Neural crest cell (in vitro differentiated cells): ENCODE measurements at places on chromosomes 13 and 19.

- DNase-seq = peak; percentile 33
Measured at GRCh38 chr19:36140304-36141038, 605 bp downstream of the CAPNS1 start.

DNA sequence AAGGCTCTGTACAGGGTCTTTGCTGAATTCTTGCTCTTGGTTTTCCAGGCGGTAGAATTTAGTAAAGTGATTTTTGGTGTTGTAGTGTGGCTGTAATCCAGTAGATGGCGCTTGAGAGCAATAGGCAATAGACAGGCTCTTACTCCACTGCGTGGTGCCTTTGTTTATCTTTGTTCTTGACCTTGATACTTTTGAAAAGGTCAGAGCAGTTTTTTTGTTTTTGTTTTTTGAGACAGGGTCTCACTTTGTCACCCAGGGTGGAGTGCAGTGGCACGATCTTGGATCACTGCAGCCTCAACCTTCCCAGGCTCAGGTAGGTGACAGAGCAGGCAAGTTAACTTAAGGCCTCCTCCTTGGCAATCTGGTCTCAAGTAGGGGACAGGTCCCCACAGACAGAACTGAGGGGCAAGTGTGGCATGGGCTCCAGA, 12.2 kb upstream of the LILRA5 start:
- DNase-seq = peak; percentile 59

DNA sequence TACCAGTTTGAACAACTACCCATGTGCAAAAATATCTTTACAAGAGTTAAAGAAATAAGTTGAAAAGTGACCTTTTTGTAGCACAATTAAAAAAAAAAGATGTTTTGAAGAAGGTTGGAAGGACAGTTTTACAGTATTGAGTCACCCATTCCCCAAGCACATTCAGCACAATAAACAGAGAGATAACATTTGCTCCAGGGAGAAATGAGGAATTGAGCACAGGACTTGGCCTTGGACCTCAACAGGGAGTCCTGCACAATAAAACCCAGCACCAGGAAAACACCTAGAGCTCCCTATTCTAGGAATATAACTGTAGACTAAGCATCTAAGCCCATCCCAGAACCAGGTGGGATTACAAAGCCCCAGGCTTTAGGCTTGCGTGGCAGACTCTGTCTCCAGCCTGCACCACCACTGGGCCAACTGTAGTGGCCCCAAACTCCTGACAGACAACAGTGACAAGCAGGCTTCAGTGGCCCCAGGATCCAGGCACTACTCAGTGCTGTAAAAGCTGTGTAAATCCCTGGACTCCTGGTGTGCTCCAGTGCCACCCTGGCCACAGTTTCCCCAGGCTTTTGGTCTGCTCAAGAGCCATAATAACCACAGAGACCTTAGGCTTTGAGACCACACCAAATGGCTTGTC, 857.2 kb downstream of the SLITRK1 start:
- no peak for DNase-seq

DNA sequence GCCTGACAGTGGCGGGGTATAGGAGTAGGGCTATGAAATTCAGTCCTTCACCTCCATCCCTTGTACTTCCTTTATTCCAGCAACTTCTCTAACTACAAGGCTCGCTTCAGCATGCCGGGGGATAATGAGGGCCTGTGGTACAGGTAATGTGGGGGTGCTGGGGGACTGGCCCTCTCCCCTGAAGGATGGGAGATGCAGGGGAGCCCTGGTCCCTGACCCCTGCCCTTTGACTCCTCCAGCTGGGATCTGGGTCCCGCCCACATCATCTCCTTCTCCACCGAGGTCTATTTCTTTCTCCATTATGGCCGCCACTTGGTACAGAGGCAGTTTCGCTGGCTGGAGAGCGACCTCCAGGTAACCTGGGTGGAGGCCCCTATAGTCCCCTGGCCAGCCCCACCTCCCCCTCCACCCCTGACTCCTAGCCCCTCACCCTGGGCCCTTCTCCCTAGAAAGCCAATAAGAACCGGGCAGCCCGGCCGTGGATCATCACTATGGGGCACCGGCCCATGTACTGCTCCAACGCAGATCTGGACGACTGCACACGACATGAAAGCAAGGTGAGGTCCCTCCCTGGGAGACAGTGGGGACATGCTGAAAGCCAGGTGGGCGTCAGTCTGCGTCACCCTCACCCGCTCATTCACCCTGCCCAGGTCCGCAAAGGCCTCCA, 16.5 kb downstream of the ACP7 start:
- DNase-seq = no peak

GRCh38 chr19:23764781-23765180, 6.1 kb upstream of the ZNF681 start:
- no peak for DNase-seq

DNA sequence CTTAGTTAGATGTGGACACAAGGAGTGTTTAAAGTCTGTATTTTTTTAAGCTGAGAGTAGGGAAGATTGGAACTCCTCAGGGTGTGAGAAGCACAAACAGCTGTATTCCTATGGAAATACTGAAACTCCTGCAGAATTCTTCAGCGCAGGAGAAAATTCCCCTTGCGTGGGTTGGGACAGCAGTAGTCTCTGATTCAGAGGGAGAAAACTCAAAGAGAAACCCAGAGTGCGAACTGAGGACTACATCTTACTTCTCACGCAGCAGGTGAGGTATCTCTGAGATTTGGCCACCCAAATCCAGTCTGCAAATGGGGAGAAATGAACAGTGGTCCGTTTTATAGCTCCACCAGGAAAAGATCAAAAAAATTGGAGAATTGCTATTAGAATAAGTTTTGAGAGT, 60.9 kb downstream of the FRY start:
- no peak for DNase-seq

GRCh38 chr19:17320435-17320834, 11.1 kb downstream of the DDA1 start:
- no peak for DNase-seq

DNA sequence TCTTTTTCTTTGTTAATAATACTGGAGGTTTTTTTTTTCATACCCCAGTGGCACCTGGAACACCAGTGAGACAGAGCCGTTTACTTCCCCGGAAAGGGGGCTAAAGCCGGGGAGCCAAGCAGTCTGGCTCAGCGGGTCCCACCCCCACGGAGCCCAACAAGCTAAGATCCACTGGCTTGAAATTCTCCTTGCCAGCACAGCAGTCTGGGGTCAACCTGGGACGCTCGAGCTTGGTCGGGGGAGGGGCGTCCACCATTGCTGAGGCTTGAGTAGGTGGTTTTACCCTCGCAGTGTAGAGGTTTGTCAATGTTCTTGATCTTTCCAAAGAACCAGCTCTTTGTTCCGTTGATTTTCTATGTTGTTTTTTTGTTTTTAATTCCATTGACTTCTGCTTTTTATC, 94.6 kb upstream of the DIAPH3 start:
- no peak for DNase-seq

DNA sequence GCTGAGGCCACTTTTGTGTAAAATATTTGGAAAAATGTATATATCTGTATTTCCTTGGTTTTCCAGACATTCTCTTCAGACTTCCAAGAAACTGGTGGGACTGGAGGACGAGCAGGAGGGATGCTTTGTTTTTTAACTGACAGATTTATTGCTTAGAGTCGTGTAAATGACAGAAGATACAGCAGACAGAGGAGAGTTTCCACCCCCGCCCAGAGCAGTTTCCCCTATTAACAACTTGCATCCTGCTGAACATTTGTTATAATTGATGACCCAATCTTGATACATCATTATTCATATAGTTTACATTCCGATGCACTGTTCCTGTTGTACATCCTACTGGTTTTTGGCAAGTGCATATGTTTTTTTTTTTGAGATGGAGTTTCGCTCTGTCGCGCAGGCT, 7.1 kb upstream of the DOCK6 start:
- no peak for DNase-seq

GRCh38 chr13:30697996-30698401, 37.3 kb upstream of the ALOX5AP start:
- no peak for DNase-seq

GRCh38 chr19:45809643-45810159, 5.4 kb downstream of the RSPH6A start:
- no peak for DNase-seq

DNA sequence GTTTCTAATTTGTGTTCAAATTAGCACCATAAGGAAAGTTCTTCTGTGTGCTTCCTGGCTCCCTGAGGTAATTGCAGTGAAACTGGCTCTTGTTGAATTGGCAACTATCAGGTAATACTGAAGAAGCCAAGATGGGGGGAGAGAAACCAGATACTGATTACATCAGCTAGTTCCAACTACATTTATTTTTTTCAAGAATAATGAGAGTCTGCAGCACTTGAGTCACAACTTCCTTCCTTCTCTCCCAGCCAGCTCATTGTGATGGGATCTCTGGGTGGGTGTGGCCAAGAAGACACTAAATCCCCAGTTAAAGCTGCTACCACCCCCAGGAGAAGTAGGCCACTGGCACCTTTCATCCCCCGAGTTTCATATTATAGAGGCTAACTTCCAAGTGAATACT, 100.7 kb upstream of the RXFP2 start:
- no peak for DNase-seq

DNA sequence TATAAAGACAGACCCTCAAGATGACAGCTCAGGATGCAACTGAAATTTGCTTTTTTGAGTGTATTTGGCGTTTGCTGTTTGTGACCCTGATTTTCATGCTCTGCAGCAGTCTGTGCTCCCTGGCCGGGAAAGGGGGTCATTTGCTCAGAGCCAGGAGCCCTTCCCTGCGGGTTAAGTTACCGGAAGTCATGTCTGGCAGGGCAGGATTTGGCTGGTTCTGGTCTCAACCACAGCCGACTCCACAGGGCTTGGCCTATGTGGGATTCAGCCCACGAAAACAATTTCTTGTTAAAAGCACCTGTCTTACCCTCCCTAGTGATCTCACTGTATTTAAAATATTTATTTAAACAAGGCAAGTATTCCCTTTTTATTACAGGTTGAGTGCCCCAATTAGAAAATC, 22.6 kb downstream of the MCF2L start:
- DNase-seq = no peak

DNA sequence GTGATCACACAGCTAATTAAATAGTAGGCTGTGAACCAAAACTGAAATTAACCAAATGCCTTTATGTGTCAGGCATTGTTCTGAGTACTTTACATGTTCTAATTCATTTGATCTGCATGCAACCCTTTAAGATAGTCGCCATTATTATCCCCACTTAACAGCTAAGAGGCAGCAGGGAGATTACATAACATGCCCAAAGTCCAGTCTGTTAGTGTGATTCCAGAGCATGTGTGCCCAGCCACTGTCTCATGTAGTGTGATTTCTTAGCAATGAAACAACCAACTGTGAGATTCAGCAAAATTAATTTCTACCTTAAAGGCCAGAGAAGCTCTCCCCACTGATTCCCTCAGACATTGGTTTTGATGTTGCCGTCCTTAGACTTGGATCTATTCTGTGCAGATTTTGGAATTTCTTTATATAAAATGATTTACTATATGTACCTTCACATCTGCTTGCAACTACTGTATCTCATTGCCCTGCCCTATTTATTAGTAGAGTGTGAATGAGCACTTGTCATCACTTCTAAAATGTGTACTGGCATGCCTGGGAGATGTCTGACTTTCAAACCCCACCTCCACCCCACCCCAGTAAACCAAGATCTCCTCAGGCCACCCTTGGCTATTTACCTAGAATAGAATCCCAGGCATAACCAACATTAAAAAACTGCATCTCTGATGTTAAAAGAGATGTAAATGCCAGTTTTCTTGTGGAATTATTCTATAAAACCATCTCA, 41.2 kb downstream of the POLR1D start:
- DNase-seq = no peak

- no peak for DNase-seq
Measured at GRCh38 chr13:50200569-50200968, 185.3 kb downstream of the KCNRG start.

GRCh38 chr19:49799798-49800376, 13.2 kb downstream of the FUZ start:
- DNase-seq = no peak
